ENCODE measurements at places on chromosomes 1 and 21.

DNA sequence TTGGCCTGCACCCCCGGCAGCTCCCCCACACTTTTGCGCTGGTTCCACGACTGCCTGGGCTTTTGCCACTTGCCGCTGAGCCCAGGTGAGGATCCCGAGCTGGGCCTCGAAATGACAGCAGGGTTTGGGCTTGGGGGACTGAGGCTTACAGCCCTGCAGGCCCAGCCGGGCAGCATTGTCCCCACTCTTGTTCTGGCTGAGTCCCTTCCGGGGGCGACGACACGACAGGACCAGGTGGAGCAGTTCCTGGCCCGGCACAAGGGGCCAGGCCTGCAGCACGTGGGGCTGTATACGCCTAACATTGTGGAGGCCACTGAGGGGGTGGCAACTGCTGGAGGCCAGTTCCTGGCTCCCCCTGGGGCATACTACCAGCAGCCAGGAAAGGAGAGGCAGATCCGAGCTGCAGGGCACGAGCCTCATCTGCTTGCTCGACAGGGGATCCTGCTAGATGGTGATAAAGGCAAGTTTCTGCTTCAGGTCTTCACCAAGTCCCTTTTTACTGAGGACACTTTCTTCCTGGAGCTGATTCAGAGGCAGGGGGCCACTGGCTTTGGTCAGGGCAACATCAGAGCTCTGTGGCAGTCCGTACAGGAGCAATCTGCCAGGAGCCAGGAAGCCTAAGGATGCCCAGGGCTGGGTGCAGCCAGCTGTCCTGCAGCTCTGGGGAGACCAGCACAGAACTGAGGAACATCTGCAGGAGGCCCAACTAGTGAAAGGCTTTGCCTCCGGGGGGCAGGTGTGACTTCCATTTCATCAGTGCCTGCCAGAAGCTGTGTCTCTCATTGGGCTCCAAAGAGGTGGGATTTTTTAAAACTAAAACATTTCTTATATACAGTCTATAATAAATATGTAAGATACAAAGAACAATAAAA is 1.2 kb downstream of the HPDL start:
- DNase-seq: no peak

DNA sequence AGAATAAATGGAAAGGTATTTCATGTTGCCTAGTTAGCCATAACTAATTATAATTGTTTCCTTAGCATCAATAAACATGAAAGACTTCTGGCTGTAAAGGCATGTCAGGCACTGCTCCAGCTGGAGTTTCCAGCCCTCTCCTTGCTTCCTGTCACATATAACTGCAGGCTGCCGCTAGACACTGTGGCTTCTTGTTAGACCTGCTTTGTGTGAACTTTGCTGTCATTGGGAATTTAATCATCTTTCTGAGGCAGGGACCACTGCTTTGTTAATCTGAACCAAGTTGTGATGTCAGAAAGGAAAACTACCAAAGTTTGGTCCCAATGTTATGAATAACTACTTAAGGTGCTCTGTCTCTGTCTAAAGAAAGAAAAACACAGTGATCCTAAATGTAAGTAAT is 90.3 kb upstream of the DUSP10 start:
- no peak for DNase-seq

DNA sequence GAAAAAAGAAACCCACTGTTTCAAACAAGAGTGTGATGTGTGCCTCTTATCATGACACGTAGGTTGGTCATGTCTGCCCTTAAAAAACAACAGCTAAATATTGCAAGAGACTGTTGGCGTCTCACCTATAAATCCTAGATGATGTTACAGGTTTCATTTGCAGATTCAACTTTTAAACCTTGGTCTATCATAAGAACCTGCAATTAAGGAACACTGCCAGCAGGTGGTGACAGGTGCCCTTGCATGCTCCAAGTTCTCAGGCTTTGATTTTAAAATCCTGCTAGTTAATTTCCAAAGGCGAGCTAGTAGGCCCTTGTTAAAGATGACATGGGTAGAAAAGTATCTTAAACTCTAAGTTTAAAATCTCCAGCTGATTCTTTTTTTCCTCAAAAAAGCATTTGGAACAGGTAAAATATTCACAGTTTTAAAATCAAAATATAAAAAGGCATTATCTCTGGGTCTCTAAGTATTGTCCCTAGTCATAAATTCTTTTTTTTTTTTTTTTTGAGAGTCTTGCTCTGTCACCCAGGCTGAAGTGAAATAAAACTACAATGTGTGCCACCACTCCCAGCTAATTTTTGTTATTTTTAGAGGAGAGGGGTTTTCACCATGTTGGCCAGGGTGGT is 39.1 kb downstream of the CLSTN1 start:
- peak; percentile 50 for DNase-seq

DNA sequence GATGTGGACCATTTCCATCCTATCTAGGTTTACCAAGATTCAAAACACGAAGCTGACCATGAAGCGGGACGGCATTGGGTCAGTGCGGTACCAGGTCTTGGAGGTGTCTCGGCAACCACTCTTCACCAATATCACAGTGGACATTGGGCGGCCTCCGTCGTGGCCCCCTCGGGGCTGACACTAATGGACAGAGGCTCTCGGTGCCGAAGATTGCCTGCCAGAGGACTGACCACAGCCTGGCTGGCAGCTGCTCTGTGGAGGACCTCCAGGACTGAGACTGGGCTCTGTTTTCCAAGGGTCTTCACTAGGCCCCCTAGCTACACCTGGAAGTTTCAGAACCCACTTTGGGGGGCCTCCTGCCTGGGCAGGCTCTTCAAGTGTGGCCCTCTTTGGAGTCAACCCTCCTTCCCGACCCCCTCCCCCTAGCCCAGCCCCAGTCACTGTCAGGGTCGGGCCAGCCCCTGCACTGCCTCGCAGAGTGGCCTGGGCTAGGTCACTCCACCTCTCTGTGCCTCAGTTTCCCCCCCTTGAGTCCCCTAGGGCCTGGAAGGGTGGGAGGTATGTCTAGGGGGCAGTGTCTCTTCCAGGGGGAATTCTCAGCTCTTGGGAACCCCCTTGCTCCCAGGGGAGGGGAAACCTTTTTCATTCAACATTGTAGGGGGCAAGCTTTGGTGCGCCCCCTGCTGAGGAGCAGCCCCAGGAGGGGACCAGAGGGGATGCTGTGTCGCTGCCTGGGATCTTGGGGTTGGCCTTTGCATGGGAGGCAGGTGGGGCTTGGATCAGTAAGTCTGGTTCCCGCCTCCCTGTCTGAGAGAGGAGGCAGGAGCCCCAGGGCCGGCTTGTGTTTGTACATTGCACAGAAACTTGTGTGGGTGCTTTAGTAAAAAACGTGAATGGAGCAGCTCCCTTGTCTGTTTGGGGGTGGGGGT is 864 bp upstream of the CCDC24 start:
- DNase-seq: no peak

DNA sequence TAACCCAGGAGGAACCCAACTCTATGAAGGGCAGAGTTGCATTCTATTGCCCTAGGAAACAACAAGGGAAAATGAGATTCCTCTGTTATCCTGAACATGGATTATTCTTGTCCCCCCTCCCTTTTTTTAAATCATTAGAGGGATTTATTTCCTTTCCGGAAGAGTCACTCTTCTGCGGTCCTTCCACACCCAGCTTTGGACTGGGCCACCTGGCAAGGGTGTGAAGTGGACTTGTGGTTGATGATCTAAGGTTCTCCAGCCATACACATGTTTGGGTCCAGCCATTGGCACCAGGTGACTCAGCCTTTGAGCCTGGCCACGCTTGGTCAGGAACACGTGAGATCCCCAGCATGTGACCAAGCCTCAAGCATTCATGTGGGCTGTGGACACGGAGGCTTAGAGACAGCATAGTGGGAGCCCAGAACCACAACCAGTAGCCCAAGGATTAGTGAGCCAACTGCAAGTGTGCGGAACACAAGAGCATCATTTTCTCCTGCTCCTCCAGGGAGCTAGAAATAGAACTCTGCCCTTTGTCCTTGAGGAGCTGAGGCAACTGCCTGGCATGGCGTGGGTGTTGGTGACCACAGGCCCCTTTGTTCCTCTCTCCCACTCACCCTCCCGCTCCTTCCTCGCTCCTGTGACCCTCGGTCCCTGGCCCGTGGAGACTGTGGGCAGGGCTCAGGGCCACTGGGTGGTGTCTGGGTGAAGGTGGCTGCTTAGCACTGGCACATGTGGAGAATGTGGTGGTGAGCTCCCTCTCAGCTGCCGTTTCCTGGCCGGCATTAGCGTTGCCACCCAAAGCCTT is 50.1 kb downstream of the NENF start:
- peak; percentile 79 for DNase-seq

DNA sequence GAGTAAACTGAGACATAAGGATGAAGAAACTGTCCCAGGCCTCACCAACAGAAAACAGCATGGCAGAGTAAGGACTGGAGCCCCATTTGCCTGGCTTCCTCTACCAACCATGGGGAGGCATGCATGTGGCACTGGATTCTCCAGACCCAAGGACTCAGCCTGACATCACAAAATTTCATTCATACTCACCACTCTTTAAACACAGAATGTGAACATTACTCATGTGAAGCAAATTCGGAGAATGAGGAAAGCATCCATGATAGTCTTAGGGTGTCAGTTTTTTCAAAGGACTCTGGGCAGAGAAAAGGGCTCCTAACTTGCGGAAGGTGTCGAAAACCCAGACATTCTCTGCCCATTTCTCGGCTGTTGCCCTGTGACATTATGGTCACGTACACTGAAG is 83.9 kb downstream of the PCNX2 start:
- no peak for DNase-seq

DNA sequence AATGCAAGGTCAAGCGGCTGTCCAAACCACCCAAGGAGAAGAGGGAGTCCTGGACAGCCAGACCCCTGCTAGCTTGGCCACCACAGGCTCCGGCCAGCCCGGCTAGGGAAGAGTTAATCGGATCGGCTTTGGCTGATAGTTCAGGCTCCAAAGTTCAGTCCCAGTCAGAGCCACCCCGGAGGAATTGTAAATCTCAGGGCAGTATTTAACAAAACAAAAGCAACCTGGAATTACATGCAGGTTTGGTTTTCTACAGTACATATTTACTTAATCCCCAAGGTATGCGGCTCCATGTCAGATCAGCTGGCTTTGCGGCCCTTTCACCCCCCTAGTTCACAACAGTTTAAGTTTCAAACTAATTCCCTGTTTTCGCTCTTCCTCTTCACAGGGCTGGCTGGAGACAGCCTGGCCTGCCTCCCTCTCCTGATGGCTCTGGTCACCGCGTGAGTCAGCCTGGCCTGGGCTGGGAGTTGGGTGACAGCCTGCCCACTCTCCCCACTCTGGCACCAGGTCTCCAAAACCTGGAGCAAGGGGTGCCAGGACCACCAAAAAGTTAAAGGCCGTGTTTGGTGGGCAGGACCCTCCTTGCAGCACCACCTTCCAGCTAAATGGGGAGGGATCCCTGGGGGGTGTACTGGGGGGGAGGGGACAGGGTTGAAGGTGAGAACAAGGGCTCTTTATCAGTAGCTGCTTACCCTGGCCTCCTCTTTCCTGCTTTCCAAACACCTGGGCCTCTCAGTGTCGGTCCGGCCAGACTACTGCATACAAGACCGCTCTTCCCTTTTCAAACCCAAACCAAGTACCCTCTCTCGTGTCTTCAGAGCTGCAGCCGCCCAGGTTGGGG is 1.9 kb downstream of the DHRS3 start:
- peak; percentile 72 for DNase-seq

- no peak for DNase-seq
Observed at GRCh38 chr1:169193191-169193850, 86.8 kb downstream of the ATP1B1 start.

GRCh38 chr1:210117198-210117597 is 115.4 kb upstream of the SERTAD4 start:
- DNase-seq: no peak

DNA sequence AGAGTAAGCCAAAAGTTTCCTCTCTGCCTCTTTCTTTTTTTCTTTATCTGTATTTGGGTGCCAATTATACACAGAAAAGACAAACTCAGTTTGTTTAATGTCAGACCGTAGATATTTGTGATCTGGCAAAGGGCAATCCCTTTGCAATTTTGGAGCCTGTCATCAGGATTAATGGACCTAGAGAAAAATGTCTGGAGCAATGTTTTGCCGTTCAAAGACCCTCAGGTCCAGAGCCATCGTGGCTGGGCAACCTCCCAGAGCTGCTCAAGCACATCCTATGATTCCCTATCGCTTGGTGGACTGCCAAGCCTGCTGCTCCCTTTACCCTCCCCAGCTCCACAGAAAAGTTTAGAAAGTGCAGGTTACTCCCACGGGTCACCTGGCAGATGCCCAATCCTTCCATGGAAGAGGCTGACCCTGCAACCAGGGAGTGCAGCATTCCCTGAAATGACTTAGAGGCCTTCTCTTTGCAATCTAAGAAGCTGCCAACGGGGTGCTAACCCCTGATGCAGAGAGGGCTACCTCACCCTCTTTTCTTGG is 112.5 kb upstream of the NGF start:
- no peak for DNase-seq

GRCh38 chr1:67162954-67163353 is 3.3 kb upstream of the IL23R start:
- DNase-seq: peak; percentile 44

DNA sequence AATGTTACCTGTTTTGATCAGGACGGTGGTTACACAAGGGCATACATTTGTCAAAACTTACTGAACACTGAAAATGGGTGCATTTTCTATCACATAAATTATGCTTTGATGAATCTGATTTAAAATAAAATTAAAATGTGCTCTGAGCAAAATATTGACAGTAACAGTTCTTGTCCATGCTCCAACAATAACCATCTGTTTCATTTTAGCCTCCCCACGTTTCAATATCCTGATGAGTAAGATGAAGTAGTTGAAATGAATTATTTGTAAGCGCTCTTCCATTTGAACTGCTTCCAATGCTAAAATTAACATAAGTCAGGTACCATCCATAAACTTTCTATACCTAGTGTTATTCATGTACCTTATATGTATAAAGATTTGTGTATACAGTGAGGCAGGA is 365.4 kb downstream of the LTN1 start:
- DNase-seq: no peak
